ENCODE measurements at places on chromosomes 7 and 10.
A peak's percentile ranks its signal among the peaks of the same experiment; 100 is the strongest.

GRCh38 chr7:97006055-97006815 lies 882 bp downstream of the DLX6 start:
- DNase-seq, result no peak

GRCh38 chr7:99719996-99720769 lies 14.8 kb downstream of the CYP3A7 start:
- no peak for DNase-seq

DNA sequence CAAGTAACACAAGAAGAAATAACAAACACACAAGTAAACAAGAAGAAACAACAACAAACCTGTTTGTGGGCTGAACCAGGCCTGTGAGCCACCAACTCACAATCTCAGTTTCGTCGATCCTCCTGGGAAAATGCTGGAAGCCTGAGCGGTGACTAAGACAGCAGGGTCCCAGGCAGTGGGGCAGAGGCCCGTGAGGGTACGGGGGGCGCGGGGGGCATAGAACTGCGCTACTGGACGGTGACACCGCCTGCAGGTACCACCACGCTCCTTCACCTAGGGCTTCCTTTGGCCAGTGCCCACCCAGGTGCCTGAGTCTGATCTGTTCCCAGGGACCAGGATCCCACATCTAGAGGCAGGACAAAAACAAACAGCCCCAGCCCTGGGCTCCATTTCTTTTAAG lies 3.4 kb upstream of the CALN1 start:
- DNase-seq, result no peak

DNA sequence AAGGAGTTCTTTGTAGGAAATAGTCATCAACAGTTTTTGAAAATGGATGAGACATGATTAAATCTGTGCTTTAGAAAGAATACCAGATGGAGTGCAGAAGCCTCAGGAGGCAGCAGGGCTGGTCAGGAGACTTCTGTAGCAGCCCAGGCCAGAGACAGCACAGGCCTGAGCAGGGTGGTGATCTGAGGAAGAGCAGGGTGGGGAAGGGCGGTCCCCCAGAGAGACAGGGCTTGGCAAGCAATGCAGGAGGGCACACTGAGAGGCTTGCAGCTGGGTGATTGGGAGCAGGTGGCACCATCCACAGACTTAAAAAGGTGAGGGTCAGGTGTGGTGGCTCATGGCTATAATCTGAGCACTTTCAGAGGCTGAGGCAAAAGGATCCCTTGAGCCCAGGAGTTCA lies 4.3 kb upstream of the SMKR1 start:
- no peak for DNase-seq

DNA sequence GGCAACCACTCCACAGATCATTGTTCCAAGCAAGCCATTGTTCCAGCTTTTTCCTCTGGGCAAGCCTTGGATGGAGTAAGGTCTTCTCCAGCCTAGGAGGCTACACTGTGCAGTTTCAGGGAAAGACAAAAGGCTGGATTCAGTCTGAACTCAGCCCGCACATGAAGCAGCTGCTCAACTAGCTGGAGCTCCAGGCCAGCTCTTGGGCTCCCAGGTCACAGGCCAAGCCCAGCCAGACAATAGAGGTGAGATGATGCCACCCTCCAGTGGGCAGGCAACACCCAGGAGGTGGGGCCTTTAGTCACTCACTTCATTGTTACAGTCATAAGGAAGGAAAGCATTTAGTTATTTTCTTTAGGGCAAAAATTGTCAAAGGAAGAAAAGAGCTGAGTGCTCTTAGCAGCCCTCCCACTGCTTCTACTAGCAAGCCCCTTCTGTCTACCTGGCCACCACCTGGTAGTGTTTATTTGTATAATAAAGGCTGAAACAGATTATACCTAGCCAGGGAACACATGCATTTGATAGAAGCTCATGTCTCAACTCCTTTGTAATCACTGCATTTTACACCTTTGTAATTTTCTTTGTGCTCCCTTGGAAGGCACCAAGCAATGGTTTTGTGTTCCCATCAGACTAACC lies 253.4 kb downstream of the WDR11 start:
- no peak for DNase-seq

- no peak for DNase-seq
Observed at GRCh38 chr7:93933156-93933555, 11.6 kb downstream of the GNG11 start.

GRCh38 chr7:27171637-27172314 lies 2.3 kb downstream of the HOXA10 start:
- DNase-seq, result no peak

GRCh38 chr7:138750901-138751464 lies 46.8 kb upstream of the TMEM213 start:
- DNase-seq, result no peak

- peak; percentile 43 for DNase-seq
Observed at GRCh38 chr7:29723599-29723998, 82.7 kb upstream of the WIPF3 start.

DNA sequence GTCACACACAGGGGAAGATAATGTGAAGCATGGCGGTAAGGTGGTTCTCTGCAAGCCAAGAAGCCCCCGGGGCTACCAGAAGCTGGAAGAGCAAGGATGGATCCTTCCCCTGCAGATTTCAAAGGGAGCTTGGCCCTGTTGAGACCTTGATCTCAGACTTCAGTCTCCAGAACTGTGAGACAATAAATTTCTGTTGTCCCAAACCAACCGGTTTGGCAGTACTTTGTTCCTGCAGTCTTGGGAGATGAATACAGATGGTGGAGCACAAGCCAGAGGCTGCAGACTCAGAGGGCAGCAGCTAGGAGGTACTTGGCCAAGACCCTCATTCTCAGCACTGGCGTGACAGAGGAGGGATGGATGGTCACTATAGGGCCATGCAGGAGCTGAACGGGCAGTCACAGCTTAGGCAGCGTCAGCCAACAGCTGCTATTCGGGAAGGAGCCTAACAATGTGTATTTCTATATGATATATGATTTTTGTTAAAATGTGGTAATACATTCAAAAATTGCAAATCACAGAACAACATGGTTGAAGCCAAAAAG lies 387.3 kb downstream of the TNS3 start:
- no peak for DNase-seq

- peak; percentile 67 for DNase-seq
Observed at GRCh38 chr7:99374111-99375064, at the start of gene ARPC1B. Gene ARPC1B, plus strand, starts transcription at chr7:99374730. Its CDS starts 10,985 bp downstream, at chr7:99385715.

- DNase-seq, result no peak
Observed at GRCh38 chr7:151830121-151830830, 46.6 kb downstream of the PRKAG2 start.

- no peak for DNase-seq
Observed at GRCh38 chr10:92692697-92693533, 3.2 kb downstream of the HHEX start.

- DNase-seq, result no peak
Observed at GRCh38 chr7:122743211-122743610, 40.5 kb upstream of the RNF148 start.

GRCh38 chr10:110067960-110068770 lies 60.4 kb downstream of the ADD3 start:
- DNase-seq, result no peak

GRCh38 chr7:132541656-132542055 lies 34.6 kb downstream of the PLXNA4 start:
- DNase-seq, result no peak

DNA sequence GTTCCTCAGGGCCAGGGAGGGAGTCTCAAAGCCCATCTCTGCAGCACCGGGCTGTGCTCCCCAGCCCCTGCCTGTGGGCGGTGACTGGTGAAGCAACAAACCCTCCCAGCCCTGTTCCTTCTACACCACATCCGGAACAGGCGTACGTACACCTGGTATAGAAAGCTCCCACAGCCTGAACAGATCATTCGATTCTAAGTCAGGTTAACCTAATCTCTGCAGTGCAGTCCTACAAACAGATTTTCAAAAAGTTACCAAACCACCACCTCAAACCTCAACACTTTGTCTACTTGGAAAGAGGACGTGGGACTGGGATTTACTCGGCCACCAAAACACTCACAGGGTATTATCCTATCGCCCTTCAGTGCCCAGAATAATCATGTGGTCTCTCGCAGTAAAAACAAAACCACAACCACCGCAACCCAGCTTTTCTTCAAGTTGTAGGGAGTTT lies 238.4 kb downstream of the DIP2C start:
- no peak for DNase-seq

DNA sequence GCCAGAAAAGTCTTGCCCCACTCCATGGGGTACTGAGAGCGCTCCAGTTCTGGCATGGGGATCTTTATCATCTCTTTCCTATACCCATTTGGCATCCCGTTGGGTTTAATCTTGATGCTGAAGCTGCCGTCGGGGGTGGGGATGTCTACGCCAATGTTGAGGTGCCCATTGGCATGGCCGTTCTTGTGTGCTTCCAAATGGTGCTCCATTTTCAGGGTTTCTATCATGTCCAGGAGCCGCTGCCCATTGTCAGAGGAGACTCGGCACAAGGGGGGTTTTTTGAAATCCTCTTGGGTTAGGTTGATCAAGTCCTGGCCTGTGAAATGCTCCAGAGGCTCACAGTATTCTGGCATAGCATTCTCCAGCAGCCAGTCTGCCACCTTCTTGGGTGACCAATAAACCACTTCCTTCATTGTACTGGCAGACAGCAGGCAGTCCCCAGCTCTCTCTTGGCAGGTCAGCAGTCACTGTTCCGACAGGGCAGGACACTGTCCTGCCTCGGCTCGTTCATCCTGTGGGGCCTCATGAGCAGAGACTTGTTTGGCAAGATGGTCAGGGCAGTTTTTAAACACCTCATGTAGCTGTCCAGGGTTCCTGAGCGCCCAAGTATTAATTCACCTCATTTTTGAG lies 92.5 kb upstream of the ASAH2 start:
- no peak for DNase-seq

DNA sequence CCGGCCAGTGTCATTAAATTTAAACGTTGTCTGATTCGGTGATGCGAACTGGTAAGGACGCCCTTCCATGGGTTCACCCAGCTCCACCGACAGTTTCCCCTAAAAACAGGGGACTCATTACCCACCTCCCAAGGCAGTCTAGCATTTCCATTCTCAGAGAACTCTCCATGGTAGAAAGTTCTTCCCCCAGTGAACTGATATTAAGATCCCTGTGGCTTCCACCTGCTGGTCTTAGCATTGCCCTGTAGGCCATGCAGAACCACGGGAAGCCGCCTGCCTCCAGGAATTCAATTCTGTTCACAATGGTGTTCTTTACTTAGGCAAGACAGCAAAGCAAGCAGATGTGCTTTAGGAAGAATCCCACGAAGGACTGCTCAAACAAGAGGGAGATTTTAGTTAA lies 128.9 kb upstream of the NANOS1 start:
- DNase-seq, result no peak

DNA sequence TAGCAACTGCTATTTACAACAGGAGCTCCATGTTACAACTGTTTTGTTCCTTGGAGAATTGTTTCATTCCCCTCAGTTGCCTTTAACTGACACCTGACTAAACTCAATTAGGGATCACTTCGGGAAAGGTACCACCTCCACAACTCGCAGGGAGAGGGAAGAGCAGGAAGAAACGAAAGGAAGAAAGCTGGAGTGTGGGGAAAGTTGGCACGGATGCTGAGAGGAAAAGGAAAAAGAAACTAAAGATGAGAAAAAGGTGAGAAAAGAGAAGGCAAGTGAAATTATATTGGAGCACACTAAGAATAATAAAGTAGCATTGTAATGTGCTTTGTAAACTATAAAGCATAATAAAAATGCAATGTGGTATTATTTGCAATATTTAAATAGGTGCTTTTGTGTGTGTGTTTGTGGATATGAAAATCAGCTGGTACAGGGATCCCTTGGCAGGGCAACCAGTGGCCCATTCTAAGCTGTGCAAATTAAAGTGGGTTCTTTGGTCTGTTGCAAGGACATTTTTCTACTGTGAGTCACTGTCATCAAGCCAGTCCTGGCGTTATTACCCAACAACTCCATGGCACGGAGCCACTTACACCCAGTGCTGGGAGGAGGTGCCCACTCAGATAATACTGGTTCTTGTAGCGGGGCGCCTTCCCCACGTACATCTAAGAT lies 45.9 kb downstream of the HIPK2 start:
- DNase-seq, result peak; percentile 95

- DNase-seq, result no peak
Observed at GRCh38 chr10:32240471-32240870, 106.5 kb downstream of the EPC1 start.

DNA sequence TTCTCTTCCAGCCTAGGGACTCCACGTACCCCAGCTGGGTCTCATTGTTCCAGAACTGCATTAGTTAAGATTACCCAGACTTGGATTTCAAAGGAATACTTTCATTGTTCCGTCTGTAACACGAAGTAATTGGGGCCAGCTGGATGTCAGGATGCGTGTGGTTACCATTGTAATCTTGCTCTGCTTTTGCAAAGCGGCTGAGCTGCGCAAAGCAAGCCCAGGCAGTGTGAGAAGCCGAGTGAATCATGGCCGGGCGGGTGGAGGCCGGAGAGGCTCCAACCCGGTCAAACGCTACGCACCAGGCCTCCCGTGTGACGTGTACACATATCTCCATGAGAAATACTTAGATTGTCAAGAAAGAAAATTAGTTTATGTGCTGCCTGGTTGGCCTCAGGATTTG lies 21.0 kb downstream of the LRRC17 start:
- peak; percentile 98 for DNase-seq

DNA sequence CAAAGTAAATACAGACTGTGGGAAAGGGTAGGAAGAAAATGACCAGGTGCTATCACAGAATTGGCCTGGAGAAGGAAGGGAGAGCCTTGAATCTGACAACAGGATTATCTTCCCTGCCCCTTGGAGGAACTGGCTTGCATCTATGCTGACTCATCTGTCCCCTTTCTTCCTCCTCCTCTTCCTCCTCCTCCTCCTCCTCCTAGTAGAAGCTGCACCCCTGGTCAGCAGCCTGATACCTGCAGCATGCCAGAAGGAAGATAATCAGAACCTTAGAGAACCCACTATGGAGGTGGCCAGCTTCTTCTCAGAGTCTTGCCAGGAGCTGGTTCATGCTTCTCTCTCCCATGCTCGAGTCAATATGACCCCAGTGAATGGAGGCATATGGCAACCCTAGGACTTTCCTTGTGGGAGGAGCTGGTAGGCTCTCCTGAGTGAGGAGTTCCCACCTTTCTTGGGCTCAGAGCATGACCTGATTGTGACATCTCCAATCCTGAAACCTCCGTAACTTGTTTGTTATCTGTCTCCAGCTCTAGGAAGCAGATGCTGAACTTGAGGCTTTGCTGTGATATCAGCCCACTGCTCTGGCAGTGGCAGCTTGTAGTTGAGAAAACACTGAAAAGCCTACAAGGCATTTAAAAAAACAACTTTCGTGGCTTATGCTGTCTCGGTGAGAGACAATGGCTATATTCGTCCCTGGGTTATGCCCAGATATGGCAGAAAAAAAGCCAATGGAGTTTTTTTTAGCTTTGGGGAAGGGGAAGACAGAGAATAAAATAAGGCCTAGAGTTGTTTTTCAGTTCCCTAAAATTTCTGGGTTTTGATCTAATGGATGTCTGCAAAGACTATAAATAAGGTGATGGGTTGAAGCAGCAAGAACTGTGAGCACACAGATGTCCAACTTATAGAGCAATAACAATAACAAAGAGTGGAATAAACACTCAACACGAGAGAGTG lies 60.6 kb downstream of the CDHR3 start:
- DNase-seq, result no peak

DNA sequence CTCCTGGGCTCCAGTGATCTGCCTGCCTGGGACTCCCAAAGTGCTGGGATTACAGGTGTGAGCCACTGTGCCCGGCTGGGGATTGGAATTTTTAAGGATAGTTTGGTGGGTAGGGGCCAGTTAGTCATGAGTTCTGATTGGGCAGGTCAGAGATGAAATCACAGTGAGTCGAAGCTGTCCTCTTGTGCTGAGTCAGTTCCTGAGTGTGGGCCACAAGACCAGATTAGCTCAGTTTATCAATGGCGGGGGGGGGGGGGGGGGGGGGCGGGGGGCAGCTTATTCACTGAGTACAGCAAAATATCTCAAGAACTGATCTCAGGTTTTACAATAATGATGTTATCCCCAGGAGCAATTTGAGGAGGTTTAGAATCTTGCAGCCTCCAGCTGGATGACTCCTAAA lies 11.6 kb upstream of the ERCC6 start:
- DNase-seq, result peak; percentile 66

GRCh38 chr7:143884969-143885559 lies 16.9 kb downstream of the TCAF1 start:
- peak; percentile 69 for DNase-seq

Measured in amniotic epithelial cell (primary cell).